Forelimb muscle (tissue), 1 donor: ENCODE measurements at places on chromosomes 16 and 17.

DNA sequence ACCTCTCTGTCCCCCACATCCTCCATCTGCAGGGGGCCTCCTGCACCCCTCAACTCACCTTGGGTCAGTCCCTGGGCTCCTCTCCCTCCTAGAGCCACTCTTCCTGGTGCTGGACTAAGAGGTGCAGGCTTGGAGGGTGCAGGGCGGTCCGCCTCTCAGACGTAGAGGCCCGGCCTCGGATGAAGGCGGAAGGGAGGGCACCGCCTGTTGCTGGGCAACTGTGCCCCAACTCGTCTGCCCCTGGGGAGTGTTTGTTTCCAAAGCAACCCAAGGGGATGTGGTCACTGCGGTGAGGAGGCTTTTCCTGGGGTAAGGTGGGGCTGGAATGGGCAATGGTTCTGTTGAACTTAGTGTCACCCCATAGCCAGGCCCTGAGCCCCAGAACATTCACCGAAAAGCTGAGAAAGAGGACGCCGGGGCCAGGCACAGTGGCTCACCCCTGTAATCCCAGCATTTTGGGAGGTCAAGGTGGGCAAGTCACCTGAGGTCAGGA, at the start of gene C16orf54:
Gene C16orf54, minus strand, starts transcription at position 138 of the 493 bp plus-strand sequence. CDS start 1,039 bp downstream, outside the sequence.
- no peak for DNase-seq

GRCh38 chr16:86534779-86535615, 20.0 kb downstream of the MTHFSD start:
- DNase-seq = no peak

DNA sequence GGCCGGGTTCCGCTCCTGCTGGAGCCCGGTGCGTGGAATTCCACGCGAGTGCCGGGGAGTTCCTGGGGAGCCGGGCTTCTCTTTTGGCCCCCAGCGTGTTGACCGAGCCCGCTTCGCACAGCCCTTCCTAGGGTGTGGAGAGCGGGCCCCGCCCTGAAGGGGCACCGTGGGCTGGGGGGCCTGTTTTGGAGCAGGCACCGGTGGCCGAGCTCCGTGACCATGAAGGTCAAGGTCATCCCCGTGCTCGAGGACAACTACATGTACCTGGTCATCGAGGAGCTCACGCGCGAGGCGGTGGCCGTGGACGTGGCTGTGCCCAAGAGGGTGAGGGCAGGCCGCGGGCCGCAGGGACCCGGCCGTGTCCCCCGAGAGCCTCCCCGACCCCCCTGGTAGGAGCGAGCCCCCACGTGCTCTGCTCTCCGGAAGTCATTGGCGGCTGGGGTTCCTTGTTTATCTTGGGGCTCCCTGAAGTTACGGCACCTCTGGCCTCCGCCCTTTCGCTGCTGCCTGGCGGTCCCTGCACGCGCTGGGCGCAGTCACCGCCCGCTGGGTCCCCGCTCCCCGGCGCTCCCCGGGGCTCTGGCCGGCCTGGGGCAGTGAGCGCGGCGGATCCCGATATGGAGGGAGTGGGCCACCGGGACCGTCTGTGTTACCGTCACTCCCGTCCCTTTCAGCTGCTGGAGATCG, 528 bp downstream of the HAGHL start:
- no peak for DNase-seq

DNA sequence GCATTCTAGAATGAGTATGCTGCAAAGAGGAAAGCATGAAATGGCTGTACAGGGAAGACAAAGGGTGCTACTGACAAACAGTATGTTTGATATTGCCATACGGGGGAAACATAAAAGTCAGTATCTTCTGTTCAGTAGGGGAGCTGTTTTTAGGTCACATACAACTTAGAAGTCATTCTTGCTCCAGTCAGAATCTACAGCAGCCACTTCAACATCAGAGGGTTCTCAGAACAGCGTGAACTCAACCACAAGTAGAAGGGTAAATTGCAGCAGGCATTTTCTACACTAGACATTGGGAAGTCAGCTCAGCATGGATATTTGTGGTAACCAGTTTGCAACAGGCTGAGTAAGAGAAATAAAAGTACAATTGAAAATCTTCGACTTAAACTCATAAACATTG, 1241.8 kb upstream of the GOT2 start:
- DNase-seq = no peak

GRCh38 chr16:88369447-88370008, 13.2 kb upstream of the ZNF469 start:
- no peak for DNase-seq
